ENCODE measurements at places on chromosomes 4 and X.

DNA sequence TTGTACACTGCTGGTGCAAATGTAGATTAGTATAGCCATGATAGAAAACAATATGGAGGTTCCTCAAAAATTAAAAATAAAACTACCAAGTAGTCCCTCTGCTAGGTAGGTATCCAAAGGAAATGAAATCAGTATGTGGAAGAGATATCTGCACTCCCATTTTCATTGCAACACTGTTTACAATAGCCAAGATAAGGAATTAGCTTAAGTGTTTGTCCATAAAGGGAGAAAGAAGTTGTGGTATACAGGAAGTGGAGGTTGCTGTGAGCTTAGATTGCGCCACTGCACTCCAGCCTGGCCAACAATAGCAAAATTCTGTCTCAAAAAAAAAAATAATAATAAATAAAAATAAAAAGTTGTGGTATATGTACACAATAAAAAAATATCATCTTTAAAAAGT lies 325.0 kb upstream of the EMCN start:
- no peak for DNase-seq

DNA sequence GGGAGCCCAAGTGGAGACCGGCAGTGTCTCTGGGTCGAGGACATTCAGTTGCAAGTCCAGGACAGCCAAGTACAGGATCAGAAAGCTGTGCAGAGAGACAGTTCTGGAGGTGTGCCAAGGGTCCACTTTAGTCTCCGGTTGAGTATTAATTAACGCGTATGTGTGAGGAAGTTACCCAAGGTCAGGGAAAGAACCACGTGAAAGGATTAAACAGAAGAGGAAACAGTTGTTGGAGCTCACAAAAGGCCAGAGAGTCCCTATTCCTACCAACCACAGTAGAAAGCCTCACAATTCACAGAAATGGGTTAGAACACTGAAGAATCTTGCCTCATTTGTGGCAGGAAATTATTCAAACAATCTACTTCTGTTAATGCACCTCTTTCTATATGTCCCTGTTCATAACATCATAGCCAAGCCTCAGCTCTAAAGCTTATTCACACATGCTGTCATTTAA lies 17.9 kb upstream of the NSUN7 start:
- no peak for DNase-seq

DNA sequence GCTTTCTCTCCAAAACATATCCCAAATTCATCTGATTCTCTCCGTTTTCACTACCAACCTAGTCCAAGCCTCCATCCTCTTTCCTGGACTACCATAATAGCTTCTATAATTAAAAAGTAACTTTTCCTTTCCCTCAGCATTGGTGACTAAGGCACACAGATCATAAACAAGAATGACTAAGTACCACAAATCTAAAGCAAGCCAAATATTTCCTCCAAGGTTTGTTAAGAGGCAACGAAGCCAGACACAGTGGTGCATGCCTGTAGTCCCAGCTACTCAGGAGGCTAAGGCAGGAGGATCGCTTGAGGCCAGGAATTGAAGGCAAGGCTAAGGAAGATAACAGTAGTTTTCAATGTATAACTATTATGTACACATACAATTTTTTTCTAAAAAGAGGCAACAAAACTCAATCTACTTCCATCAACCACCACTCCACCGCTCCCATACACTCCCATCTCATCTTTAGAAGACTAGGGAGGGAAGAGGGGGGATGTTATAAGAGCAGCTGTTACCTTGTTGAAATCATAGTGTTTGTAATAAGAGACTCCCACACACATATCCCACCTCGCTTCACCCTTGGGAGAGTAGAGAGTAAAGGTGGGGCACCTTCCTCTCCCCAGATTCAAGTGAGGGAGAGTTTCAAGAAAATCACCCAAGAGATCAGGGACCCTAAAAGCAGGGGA lies 4.2 kb upstream of the JCHAIN start:
- no peak for DNase-seq

- DNase-seq = no peak
Measured at GRCh38 chr4:88285235-88285653, 883 bp upstream of the PPM1K start.

- DNase-seq = no peak
Measured at GRCh38 chr4:120922381-120923206, at the start of gene PRDM5. Gene PRDM5 (minus strand): TSS chr4:120922726. CDS start chr4:120922608, 118 bp downstream.

Data from stimulated activated CD8-positive, alpha-beta memory T cell treated with anti-CD3 and anti-CD28 coated beads, Interleukin-4, amount 100 ng/mL, for 1 hour (primary cell).